ENCODE measurements at places on chromosomes 5 and 9.

DNA sequence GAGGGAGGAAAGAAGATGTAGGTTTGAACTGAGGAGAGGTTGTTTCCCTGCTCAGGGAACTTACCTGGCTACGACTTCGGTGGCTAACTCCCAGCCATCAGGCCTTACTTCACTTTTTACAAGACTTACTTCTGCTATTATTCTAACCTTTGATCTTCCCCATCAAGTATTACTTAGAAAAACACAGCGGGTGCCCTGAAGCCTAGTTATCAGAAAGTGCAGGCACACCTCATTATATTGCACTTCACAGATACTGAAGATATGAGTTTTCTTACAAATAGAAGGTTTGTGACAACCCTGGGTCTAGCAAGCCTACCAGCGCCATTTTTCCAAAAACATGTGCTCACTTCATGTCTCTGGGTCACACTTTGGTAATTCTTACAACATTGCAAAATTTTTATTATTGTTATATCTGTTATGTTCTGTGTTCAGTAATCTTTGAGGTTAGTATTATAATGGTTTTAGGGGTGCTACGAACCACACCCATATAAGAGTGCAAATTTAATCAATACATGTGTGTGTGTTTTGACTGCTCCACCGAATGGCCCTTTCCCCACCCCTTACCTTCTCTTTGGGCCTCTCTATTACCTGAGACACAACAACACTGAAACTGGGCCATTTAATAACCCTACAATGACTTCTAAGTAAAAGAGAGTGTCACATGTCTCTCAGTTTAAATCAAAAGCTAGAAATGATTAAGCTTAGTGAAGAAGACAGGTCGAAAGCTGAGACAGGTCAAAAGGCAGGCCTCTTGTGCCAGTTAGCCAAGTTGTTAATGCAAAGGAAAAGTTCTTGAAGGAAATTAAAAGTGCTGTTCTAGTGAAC lies 2102.7 kb upstream of the WWC1 start:
- DNase-seq: no peak

GRCh38 chr5:159211729-159212174 lies 2.4 kb upstream of the RNF145 start:
- no peak for DNase-seq

GRCh38 chr5:22835686-22836085 lies 17.5 kb downstream of the CDH12 start:
- no peak for DNase-seq

DNA sequence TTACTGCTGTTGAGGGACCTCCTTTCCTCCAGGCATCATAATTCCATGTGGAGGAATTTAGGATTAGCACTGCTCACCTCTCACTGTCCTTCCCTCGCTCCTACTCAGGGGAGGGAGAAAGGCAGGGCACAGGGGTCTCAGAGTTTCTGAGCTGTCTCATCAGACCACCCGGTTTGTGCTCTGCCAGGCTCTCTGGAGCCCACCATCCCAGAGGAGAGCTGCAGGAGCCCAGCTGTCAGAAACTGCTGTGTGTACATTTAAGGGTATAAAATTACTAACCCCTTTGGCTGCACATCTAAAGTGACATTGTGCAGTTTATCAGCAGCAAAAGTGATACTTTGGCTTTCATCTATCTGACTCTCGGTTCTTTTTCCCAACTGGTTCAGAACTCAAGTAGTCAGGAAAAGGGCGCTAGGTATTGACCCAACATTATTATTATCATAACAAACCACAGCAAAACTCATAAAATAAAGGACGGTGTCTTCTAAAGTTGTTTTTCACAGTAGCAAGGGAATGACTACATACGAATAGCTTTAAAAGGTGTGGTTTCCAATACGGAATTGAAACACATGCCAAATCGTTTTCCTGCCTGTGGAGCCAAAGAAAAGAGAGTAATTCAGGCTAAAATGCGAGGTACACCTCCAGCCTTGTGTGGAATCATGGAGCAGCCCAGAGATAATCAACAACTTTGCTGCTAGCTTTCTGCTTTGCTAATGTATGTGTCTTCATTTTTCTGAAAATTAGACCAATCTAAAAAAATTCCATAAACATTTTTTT lies 348.1 kb downstream of the TMEM167A start:
- no peak for DNase-seq

- DNase-seq: no peak
Measured at GRCh38 chr9:138064547-138064946, 187.0 kb downstream of the CACNA1B start.

- no peak for DNase-seq
Measured at GRCh38 chr5:31702712-31703111, 63.8 kb downstream of the PDZD2 start.

DNA sequence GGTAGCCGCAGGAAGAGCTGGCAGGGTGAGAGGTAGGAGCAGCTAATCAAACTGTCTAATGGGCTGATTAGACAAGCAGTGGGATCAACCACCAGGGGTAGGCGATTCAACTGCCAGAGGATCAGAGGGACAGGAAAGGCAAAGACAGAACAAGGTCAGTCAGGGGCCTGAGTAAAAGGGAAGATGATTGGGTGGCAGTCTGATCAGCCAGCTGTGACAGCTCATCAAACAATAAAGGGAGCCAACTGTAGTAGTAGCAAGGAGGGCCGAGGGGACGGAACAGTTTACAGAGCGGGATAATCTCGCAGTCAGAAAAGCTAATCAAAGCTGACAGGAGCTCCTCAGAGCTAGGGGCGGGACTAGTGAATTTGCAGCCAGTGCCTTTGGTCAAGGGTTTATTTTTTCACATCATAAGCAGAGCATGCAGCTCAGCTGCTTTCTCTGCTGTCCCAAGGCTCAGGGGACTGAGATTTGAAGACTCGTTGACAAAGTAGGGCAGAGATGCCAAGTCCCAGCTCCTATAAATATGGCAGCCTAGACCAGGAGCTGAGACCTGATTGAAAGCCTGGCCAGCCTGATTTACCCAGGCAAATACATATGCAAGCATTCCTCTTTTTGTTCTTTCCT lies 418.2 kb downstream of the GABRG2 start:
- DNase-seq: no peak

GRCh38 chr5:76818844-76819831 lies at the start of gene F2RL1:
Gene F2RL1, plus strand, starts transcription at chr5:76819030. Its CDS starts 153 bp downstream, at chr5:76819183.
- no peak for DNase-seq

DNA sequence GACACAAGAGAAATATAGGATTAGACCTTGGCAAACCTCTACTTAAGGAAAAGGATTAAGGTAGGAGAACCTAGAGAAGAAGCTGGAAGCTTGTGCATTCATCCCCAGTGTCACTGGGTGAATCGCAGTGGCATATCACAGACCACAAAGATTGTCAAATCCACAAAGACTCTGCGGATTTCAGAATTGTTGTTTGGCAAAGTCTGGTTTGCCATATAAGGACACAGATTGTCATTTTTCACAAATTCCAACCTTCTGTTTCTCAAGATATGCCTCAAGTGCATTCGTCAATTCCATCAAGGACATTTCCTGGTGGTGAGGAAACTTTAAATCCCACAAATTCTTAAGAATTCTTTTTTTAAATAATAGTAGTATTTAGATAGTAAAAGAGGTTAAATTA lies 395.1 kb upstream of the PAPPA start:
- DNase-seq: no peak

DNA sequence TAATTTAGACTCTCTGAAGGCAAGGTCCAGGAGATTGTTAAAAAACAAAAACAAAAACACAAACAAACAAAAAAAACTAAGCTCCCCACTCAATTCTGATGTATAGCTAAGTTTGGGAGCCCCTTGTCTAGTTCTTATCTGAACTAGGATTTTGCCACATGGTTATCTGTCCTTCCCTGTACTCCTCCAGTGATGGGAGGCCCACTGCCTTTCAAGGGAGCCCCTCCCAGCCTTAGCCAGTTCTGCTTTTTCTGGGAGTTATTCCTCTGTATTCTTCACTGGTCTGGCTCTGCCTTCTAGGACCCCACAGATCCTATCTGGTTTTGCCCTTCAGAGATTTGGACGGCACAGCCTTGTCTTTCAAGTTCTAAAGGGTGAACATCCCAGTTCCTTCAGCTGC lies 2.1 kb upstream of the ALDH1B1 start:
- DNase-seq: no peak

DNA sequence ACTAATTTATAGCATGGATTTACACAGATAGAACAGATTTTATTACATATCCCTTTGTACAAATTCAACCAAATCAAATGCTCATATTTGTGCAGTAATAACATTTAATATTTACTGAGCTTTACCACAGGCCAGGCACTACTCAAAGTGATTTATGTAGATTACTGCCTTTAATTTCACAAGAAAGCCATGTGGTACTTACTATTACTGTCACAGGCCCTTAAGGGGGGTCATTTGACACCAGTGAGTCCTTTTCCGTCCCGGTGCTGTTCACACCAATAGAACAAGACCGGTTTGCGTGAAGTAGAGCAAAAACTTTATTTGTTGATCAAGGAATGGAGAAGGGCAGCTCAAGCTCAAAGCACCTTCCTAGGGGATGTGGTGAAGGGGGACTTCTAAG lies 308.5 kb upstream of the KCNN2 start:
- DNase-seq: no peak

DNA sequence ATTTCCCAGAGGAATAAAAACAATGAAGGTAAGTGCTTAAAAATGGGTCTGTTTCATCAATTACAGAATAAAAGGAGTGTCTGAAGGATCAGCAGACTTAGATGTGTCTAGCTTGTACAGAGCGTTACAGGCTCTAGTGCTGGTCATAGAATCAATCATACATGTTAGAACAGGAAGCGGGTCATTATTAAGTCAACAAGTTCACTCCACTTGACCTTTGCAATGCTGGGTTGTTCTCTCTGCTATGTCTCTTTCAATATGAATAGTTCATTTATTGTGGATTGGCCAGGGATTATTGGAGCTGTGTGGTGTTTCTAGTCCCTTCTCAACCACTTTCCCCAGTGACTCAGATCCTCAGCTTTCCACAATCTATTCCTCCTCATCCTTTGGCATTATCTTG lies 20.7 kb upstream of the EGFLAM start:
- no peak for DNase-seq

- DNase-seq: no peak
Measured at GRCh38 chr9:75997206-75997605, 106.7 kb downstream of the PCSK5 start.

GRCh38 chr5:179530069-179530998 lies 20.0 kb upstream of the RUFY1 start:
- DNase-seq: no peak

DNA sequence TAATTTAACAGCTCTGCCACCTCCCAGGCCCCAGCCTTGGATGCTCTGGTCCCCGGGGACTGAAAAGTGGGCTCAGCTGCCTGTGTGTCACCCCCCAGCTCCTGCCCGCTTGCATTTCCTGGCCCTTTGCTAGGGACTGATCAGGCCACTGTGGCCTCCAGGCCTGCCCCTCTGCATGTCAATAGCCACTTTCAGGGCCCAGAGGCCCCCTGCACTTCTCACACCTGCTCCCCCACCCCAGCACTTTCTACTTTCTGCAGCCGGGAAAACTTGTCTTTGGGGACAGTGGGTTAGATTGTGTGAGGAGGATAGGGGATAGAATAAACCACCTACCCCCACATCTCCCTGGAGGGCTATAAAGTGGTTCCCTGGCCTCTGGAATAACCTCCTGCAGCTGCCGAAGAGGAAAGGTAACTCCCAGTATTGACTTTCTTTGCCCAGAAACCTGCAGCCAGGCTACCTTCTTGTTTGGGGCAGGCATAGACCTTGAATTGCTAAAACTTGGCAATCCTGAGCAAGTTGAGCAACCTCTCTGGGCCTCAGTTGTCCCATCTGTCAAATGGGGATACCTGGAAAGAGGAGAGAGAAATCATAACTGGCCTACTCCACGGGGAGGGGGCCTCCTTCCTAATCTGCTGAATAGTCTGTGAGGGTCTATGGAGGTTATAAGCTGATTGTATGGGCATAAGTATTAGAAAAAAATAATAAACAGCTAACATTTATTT lies 7.8 kb downstream of the AIF1L start:
- DNase-seq: no peak

GRCh38 chr9:6640268-6641051 lies 5.1 kb downstream of the GLDC start:
- DNase-seq: no peak

GRCh38 chr9:108671794-108672193 lies 184.0 kb downstream of the ACTL7B start:
- no peak for DNase-seq

- DNase-seq: no peak
Measured at GRCh38 chr5:58717303-58718007, 134.6 kb downstream of the RAB3C start.

DNA sequence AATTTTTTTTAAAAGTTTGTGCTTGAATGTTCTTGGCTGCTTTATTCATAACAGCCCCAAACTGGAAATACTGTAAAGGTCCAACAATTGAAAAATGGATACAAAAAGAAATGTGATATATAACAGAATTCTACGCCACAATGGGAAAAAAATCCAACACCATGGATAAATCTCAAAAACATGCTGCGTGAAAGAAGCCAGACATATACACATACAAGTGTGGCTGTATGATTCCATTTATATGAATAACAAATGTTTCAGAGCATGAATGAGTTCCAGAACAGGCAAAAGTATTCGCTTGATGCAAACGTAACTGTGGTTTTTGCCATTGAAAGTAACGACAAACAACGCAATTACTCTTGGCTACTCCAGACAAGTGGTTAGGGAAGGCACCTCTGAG lies 7.2 kb upstream of the SFXN1 start:
- DNase-seq: no peak

DNA sequence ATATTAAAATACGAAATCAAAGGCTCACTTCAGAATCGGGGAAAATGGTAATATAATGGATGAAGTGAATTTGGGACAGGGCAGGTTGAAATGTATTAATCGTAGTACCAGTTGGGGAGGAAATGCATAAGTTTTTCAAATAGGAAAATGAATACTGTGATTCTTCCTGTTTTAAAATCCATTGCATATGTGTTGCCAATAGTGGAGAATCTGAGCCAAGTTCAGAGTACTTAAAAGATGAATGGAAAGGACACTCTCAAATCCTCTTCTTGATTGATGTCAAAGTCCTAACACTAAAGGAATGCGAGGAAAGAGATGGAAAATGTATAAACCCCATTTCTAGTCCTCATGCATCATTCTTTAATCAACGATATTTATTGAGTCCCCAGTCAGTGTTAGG lies 160.9 kb upstream of the CCNG1 start:
- no peak for DNase-seq

GRCh38 chr5:80516826-80517225 lies 28.9 kb downstream of the FAM151B start:
- DNase-seq: no peak
